ENCODE measurements at places on chromosomes 5 and 9. TPM values are rescaled to one million over a fixed set of nuclear protein-coding genes. Genes with fewer than 3 reads are reported as not detected.
A peak's percentile ranks its signal among the peaks of the same experiment; 100 is the strongest.

DNA sequence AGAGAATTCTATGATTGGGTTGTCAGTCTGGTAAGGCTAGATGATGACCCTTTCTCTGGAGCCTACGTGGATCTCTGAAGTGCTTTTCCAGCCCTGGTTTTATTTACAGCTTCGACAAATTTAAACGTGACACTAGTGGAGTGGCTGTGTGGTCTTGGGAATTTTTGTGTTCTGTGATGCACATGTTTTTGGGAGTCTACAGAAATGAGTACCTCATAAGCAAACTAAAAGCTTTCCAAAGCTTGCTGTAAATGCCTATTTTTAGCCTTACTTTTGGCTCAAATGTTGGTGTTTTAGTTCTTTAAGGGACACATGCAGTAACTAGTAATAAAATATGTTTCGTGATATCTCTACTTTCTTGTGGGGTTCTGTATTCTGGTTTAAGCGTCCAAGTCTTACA is 3.3 kb downstream of the LARP1 start:
- no peak for DNase-seq

DNA sequence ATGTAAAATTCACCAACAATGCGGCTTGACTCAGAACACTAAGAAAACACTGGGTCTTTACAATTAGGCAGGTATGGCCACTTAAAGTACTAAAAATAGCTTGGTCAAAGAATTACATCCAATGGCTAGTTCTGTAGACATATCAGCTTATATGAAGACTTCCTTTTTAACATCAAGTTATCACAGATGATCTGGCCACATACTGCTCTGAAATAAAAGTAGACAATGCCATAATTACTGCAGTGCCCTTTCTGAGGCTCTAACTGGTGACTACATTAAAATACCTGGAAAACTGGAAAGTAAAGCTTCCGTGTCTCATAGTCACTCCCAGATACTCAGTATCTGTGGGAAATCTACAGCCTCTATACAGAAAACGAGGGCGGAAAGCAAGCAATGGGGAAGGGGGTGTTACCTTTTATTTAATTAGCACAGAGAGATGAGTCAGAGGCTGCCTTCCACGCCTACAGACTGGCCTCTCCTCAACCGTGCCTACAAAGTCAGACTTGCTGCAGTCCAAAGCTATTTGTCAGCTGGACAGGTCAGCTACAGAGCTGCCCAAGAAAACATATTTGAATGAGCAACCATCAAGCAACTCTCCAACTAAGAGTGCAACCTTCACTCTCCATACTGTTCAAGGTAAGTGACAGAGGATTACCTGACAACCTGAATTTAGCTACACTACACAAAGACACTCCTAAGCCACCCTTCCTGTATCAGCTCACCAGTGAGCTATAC is 8.7 kb downstream of the SERINC5 start:
- DNase-seq: peak; percentile 33

The SQSTM1 gene
- 141 TPM for total RNA-seq

- DNase-seq: no peak
Measured at GRCh38 chr5:59198832-59199231, 616.0 kb downstream of the RAB3C start.

The PCDHB14 gene
- total RNA-seq: not detected

The CCNO gene
- not detected for total RNA-seq

DNA sequence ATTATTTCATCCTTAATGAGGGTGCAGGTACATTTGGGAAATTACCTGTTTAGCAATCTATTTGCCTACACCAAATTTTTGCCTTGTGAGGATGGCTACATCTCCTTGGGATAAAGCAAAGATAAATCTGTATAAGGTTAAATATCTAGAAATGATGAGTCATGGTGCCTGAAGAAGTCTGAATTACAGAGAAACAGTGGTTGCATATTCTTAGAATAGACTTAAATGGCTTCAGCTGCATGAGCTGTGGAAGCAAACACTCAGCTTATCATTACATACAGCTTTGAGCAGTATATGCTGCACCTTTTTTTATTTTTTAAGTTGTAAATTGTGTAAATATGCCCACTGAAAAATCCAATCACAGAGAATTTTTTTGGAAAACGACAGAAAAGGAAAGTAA is 153.5 kb downstream of the RAPGEF6 start:
- DNase-seq: no peak

DNA sequence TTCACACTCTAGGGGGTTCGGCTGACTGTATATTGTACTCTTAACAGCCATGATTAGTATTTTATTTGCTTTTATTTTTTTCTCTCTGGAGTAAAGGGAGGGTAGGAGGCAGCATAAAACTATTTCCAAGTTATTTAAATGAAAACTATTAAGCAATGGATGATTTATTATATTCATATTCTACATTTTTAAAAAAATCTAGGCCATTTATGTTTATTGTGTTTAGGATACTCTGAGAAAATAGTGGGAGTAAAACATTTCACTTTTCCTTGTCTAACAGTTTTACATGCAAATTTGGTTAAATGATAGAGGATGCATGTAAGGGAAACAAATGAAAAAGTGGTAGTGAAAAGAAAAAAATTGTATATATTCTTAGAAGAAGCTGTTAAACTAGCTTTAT is 276.3 kb downstream of the GAS1 start:
- no peak for DNase-seq

DNA sequence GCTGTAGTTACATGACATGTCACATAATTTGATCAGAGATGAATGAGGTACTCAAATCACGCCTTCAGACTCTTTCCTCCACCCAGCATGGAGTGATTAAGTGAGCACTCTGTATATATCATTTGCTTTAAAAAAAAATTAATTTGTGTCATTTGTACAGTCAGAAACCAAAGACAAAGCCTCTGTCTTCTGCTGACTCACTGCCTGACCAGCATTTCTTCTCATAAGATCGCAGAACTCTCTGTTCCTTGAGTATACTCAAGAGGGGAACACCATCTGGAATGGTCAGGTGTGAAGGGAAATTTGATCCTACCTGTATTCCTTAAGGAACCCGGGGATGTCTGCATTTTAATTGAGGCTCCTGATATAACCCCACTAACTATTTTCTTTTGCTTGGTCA is 254.4 kb downstream of the FAM114A2 start:
- DNase-seq: no peak

DNA sequence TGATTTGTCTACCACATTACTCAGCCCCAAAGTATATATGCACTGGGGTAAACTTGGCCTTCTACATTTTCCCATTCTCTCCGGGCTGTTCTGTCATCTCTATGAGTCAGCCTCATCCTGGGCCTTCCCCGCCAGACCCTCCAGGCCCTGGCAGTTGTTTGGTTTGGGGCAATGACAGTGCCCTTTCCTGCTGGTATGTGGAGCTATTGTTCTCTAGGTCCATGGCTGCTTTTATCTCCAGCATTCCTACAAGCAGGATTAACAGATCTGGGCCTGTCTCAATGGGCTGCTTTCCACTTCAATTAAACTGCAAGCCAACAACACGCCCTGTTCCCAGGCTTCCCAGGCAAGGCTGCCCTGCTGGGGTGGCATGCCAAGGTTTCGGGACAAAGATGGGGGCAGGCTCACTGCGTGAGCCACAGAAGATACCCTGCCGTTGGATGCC is 136.4 kb downstream of the SLIT3 start:
- no peak for DNase-seq

DNA sequence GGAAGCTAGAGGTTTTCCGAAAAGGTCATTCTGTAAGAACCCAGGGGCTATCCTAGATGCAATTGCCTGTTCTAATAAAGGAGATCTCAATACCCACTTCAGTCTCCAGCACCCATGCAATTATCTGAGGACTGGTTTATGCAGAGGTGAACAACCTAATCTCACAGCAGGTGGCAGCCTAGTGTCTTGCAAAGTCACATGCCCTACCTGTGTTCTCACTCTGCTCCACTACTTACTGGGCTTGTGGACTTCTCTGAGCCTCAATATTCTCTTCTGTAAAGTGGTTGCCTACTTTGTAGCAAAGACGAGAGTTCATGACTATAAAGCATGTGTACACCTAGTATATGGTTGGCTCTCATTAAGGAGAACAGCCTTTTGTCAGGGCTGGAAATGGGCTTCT is 21.0 kb upstream of the ALDH1B1 start:
- DNase-seq: no peak

All from activated T-cell treated with anti-CD3 and anti-CD28 coated beads, Interleukin-2, amount 50 U/mL, for 4 hours (primary cell).